ENCODE measurements at places on chromosomes 3 and 15.

DNA sequence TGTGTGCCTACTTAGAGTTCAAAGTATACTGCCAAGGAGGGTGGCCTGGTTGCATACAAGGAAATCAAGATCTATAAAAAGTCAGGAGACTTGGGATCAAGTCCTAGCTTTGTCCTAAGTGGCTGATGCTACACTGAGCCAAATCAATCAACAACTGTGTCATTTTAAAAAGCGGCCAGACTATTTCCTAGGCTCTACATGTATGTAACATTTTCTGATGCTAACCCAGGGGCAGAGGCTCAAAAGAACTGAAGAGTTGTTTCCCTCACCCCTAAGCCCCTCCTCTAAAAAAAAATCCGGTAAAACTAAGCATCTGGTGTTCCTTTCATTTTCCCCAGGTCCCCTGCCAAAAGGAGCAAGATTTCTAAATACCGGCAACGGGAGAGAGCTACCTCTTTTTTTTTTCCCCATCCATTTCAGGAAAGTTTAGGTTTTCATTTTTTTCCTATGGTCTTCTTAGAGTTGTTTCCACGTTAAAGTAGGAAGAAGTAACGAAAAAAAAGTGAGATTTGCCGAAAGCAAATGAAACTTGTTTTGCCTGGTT is 18.8 kb upstream of the CHD2 start:
- peak; percentile 30 for DNase-seq

- DNase-seq: no peak
These were observed 2.9 kb upstream of the FES start for GRCh38 chr15:90881181-90881977.

GRCh38 chr3:117193390-117193789 is 483.8 kb downstream of the TUSC7 start:
- no peak for DNase-seq

DNA sequence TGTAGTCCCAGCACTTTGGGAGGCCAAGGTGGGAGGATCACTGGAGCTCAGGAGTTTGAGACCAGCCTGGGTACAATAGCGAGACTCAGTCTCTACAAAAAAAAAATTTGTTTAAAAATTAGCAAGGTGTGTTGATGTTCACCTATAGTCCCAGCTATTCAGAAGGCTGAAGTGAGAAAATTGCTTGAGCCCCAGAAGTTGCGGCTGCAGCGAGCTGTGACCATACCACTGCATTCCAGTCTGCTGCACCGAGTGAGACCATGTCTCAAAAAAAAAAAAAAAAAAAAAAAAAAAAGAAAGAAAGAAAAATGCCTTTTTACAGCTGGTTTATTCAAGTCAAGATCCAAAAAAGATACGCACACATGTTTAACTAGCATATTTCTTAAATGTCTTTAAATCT is 17.0 kb upstream of the MUC20 start:
- DNase-seq: no peak

- no peak for DNase-seq
These were observed 25.9 kb upstream of the UBE2E1 start for GRCh38 chr3:23779841-23780240.

DNA sequence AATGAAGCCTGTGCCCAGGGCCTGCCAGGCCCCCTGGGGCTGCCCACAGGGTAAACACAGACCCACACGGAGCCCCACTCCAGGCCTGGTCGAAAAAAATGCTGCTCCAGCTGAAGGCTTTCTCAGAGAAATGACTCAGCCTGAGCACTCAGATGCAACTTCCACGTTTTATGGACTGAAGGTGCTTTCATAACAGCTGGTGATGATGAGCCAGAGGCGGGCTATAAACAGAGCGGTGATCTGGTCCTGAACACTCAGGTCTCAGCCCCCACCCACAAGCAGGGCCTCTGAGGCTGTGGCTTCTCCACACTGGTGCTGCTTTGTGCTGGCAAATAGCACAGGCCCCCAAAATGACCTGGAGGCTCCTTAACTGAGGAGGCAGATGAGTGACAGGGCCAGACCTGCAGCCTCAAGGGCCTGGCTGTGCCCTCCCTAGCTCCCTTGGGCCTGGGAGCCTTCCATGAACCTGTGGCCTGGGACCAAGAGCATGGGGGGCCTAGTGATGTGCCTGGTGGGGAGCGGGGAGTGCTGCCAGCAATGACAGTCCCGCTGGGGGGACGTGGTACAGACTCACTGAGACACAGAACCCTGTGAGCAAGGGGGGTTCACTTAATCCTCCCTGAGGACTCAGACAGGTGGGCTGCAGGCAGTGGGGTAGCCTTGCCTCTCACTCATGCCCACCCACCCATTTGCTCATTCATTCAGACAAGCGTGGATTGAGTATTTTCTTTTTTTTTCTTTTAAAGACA is 23.0 kb upstream of the FURIN start:
- peak; percentile 65 for DNase-seq

DNA sequence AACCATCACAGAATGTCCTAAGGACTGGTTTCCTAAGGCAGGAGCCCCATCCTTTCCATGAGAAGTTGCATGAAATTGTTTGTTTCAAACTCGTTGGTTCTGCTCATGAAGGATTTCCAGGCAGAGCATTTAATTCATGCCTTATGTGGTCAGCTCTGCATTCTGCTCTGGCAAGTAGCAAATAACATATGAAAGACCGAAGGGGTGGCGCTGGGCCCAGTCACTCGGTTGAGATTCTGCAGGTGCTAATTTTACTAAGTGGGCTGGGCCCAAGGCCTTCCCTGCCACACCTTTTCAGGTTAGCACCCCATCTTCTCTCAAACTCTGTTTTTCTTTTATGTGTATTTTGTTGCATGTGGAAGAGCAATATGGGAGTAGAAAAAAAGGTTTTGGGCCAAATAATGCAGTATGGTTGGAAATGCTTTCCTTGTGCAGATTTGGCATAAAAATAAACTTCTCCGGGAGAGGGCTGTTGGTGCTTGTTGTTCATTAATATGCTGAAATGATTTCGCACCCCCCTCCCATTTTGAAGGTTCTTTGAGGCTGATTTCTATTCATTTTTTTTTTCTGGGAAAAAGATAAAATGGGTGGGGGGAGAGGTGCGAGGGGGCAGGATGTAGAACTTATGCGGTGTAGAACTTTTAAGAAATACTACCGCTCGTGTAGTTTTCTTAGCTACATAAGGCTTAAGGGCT is 182.9 kb upstream of the FEZF2 start:
- no peak for DNase-seq

All from CD4-positive, alpha-beta T cell treated with Interferon alpha-2 for 1 hour (primary cell).